GOT3 (cell line): ENCODE measurements at places on chromosomes 3 and 15.

- DNase-seq = no peak
Measured at GRCh38 chr3:138476526-138476925, 42.1 kb downstream of the ESYT3 start.

GRCh38 chr3:42999212-42999611 lies 20.1 kb downstream of the GASK1A start:
- no peak for DNase-seq

GRCh38 chr3:81989758-81990157 lies 228.3 kb upstream of the GBE1 start:
- DNase-seq = no peak

DNA sequence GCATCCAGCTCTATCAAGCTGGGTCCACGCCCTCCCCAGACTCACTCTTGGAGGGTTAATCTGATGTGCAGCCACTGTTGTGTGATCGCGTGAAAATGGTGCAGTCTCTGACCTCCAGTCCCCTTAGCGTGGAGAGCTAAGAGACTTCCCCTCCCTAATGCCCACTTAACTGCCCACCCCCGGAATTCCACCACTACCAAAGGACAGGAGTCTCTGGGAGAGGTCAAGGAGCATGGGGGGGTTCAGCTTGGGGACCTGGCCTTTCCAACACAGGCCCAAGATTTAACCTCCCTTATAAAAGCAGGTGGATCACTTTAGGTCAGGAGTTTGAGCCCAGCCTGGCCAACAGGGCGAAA lies 48.8 kb downstream of the CCDC12 start:
- DNase-seq = no peak

GRCh38 chr15:74913041-74913440 lies 6.4 kb upstream of the FAM219B start:
- DNase-seq = no peak

DNA sequence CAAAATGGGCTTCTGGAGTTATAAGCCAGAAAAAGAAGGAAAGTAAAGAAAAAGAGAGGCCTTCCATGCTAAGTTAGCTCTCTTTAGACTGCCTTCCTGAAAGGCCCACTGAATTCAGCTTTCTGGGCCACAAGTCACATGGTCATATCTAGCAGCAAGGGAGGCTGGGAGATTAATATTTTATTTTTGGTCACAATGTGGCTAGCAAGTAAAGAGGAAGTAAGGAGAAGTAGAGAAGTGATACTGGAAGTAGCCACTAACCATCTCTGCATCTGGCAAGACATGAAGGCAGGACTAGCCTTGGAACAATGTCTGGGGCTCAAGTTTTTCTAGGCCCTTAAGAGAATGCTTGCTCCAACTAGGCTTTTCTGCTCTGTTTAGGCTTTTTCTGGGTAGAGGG lies 81.8 kb upstream of the UBE2E1 start:
- no peak for DNase-seq

GRCh38 chr3:48268381-48268935 lies 27.6 kb downstream of the ZNF589 start:
- peak; percentile 2 for DNase-seq

DNA sequence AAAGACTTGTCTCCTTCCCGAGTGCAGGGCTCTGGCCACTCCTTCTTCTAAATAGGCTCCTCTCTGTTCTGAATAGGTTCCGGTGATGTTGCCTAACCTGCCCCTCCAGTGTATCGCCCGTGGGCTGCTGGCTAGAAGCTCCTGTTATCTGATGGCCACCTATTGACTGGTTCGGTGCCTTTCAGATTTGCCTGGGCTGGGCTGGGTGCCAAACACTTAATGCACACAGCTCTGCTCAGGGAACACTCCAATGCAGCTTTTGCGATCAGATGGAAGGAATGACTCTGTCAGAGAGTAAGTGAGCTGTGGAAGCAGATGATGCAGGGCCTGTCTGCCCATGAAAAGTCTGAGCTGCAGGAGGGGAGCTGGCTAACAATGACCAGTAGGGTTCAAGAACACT lies 112.9 kb downstream of the CORO2B start:
- DNase-seq = no peak

- DNase-seq = no peak
Measured at GRCh38 chr15:45139770-45140169, 10.0 kb downstream of the DUOX1 start.

DNA sequence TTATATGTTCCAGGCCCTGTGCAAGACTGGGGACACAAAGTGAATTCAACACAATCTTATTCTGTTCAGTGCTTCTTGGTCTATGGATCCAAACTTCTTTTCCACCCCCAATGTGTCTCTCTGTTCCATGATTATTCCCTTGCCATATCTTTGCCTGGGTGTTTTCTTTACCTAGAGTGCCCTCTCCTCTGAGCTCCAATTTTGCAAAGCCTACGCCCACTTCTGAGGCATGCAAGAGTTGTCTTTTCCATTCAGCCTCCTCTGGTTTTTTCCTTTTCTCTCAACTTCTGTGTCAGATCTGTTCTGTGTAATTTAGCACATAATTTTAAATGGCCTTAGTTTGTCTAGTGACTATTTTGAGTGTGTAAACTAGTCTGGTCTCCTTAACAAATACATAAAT lies 72.8 kb upstream of the PLCL2 start:
- DNase-seq = no peak

DNA sequence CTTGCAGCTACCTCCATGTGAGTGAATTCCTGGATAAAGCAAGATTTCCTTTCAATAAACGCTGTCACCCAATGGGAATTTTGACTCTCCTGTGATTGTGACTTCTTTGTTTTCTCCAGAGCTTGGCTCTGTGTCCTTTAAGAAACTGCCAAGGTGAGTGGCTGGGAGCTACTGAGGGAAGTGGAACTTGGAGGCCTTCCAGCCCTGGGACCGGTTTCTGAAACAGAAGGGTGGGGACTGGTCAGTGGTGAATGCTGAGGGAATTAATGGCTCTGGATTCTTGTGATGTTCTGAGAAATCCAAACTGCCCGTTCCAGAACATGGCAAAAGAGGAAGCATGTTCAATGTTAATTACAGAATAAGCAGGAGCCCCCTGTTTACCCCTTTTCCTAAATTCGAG lies 41.1 kb upstream of the MYZAP start:
- DNase-seq = no peak

DNA sequence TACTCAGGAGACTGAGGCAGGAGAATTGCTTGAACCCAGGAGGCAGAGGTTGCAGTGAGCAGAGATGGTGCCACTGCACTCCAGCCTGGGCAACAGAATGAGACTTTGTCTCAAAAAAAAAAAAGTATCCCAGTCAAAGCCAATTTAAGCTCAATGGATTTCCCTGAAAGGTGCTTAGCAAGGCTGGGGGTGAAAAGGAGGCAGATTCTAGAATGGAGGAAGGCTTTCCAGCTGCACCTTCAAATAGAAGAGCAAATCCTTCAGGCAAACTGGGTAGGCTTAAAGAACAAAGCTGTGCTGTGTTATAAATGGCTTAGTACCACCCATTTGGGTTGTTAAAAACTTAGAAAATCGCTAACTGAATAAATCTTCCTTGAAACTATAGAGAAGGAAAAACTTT lies 3.0 kb upstream of the IFT57 start:
- DNase-seq = no peak

DNA sequence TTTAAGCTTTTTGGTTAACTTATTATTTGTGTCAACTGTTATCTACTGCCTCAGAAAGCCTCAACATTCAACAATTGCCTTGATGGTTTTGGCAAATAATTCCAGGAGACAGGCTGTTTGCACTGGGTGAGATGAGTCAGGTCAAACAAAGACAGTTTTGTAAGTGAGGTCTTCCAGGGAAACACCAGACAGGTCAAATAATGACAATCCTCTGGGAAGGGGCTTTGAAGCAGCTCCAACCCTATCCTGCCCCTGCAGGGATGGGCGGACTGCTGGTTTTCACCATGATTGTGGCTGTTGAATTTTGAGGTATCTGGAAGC lies 79.4 kb upstream of the PRR23E start:
- DNase-seq = no peak

- DNase-seq = no peak
Measured at GRCh38 chr15:32905481-32905880, 187.7 kb downstream of the GREM1 start.

DNA sequence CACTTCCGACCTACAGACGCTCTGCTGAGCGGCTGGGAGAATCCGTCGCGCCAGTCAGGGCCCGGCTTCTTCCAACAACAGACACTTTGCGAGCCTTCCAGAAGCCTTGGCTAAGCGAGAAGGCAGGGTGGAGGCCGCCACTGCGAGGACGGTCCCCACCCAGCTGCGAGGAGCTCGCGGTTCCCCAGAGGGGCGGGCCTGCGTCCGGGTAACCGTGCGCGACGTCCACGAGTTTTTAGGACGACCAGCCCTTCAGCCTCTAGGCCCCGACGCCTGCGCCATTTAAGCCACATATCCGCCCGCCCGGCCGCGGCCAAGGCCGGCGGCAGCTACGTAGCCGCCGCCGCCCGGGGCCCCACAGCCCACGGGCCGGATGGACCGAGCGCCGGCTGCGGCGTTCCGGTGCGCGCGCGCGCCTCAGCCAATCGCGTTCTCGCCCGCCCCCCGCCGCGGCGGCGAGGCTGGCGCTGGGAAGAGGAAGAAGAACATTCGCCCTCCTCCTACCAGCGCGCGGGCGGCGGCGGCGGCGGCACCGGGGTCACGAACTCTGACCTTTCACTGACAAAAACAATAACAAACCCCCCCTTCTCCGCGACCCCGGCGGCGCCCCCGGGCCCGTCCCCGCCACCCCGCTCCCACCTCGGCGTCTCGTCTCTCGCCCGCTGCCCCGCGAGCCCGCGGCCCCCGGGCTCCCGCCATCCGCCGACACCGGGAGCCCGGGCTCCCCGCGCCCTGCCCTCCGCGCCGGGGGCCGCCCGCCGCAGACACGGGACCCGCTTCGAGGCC lies at the start of gene NR2C2:
Gene NR2C2 (plus strand): TSS at position 484 of the 786 bp plus-strand sequence. CDS start 56,332 bp downstream, outside the sequence.
- peak; percentile 50 for DNase-seq

DNA sequence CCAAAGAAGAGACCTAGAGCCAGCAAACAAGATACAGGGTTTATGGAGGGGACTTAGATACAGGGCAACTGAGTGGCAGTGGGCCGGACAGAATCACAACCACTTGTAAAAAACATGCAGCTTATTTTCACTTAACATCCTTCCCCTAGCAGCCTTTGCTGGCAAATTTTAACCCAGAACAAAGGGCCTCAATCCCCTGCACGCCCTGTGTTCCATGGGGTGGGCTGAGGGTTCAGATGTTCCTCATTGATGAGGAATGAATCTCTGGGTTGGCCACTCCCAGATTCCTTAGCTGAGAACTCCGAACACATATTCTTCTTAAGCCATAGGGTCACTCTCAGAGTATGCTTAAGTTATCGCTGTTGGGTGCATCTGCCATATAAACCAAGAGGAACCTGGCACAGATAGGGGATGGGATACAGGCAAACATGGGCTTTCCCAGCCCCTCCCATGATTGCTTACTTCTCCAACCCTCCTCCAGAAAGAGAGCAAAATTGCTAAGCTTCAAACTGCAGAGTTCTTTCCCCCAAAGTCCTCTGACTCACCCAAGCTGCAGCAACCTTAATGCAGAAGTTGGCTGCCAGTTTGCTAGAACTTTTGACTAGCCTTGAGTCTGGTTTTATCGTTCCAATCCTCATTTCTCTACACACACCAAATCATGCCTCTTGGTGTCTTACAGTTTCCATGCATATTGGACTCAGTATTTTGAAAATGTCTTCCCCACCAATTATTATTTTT lies 146.9 kb downstream of the CD47 start:
- no peak for DNase-seq

- no peak for DNase-seq
Measured at GRCh38 chr3:39644176-39644575, 165.2 kb upstream of the MYRIP start.

- DNase-seq = no peak
Measured at GRCh38 chr15:75233504-75234190, 24.5 kb upstream of the GOLGA6C start.

DNA sequence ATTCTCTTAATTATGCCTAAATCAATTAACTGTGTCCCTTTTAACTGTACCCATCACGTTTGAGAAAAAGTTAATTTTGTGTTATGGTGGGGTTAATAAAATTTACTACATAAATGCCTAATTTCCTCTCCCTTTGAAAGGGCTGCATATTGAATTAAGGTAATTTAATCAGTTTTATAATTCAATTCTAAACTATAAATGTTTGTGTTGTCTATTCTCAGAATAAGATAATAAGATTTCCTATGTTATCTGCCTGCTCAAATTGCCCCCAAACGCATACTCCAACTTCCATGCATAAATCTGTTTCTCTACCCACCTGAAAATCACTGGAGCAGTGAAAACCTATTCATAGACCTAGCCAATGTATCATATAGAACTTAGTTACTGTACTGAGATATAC lies 1716.1 kb downstream of the SI start:
- DNase-seq = no peak

DNA sequence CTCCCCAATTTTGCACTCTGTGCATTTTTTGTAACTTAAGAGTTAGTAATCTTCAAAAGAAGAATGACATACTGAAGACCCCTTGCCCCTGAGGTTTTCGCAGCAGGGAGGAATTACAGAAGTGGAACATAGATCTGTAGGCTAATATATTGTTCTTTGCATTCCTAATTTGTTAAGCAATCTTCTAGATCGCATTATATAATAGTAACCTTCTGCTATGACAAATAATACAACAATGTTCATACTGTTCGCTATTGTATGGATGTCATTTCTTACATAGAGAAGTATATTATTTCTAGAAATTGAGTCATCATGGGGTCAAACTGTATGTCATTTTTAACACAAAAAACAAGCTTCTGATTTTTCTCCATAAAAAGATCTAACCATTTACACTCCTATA lies 95.8 kb upstream of the TGFBR2 start:
- DNase-seq = no peak

DNA sequence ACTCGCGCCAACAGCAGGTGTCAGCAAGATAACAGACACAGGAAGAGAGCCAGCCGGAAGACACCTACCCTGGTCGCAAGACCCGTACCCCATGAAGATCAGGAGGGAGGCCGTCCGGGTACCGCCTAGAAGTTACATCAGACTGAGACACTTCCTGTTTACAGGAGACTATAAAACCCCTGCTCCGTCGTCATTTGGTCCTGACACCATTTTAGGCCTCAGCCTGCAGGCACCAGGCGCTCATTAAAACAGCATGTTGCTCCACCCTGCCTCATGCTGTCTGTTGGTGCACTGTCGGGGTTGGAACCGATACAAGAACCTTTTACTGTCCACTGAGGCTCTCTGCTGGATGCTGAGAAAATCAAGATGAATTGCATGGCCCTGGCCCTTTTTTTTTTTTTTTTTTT lies 15.6 kb upstream of the PRTG start:
- DNase-seq = no peak

GRCh38 chr3:134932035-134932434 lies 137.0 kb downstream of the EPHB1 start:
- DNase-seq = no peak
